ENCODE measurements at places on chromosomes 3 and 15. TPM values are rescaled to one million over a fixed set of nuclear protein-coding genes. Genes with fewer than 3 reads are reported as not detected.

Gene GOLGA8T
- polyA plus RNA-seq, result not detected

Gene ZMYND10
- 5.2 TPM for polyA plus RNA-seq

Gene TMCO5A
- polyA plus RNA-seq, result not detected

Gene DNASE1L3
- not detected for polyA plus RNA-seq

Gene ATR
- polyA plus RNA-seq, result 26.1 TPM

Gene PLSCR2
- not detected for polyA plus RNA-seq

Gene ST8SIA2
- polyA plus RNA-seq, result 38.9 TPM

Gene C2CD4A
- not detected for polyA plus RNA-seq

Gene FBLN2
- 0.30 TPM for polyA plus RNA-seq

Gene ROBO1
- 202 TPM for polyA plus RNA-seq

Gene C3orf80
- polyA plus RNA-seq, result 0.57 TPM

Gene GNB4
- 42.8 TPM for polyA plus RNA-seq

Gene ISG20
- polyA plus RNA-seq, result 5.9 TPM

Gene PFKFB4
- 32.4 TPM for polyA plus RNA-seq

Gene ERICH6
- polyA plus RNA-seq, result not detected

Gene MYL3
- not detected for polyA plus RNA-seq

Gene LRRC3B
- 49.9 TPM for polyA plus RNA-seq

Gene SGO1
- 0.71 TPM for polyA plus RNA-seq

Gene HDC
- polyA plus RNA-seq, result 6.0 TPM

Gene HTR3E
- not detected for polyA plus RNA-seq

Gene ZNF501
- polyA plus RNA-seq, result 5.6 TPM

Gene MCF2L2
- polyA plus RNA-seq, result 9.3 TPM

Gene COL8A1
- 0.04 TPM for polyA plus RNA-seq

Gene TPRG1
- polyA plus RNA-seq, result 1.6 TPM

All from neural cell (in vitro differentiated cells).